ENCODE measurements at places on chromosomes 16 and 17.

DNA sequence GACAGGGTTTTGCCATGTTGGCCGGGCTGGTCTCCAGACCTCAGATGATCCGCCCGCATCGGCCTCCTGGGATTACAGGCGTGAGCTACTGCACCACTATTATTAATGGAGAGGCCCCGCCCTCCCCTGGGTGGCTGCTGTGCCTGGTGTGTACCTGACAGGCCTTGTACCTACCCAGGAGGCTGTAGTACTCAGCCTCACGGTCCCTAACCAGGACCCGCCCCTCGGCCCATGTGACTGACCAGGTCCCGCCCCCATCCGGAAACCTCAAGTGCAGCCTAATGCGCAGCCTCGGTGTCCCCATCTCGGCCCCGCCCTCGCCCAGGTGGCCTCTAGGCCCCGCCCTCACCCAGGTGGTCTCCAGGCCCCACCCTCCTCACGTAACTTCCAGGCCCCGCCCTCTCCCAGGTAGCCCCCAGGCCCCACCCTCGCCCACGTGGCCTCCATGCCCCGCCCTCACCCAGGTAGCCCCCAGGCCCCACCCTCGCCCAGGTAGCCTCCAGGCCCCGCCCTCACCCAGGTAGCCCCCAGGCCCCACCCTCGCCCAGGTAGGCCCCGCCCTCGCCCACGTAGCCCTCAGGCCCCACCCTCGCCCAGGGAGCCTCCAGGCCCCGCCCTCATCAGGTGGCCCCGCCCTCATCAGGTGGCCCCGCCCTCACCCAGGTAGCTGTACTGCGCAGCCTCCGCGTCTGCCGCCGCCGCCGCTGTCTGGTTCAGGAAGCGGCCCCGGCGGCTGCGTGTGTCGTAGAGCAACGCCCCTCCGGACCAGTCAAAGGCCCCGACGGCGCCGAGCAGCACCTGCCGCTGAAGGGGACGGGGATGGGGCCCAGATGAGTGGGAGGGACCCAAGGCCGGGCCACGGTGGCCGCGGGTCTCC lies 31.0 kb downstream of the HASPIN start:
- peak; percentile 93 for DNase-seq
- peak overlapping the region; percentile 69 for H3K4me3 ChIP-seq
- no peak overlapping the region for H3K27ac ChIP-seq
- H3K4me1 ChIP-seq, result peaks cover 4% of the 10 kb centered on the region

- no peak overlapping the region for H3K27ac ChIP-seq
- H3K4me3 ChIP-seq, result no peak overlapping the region
- H3K4me1 ChIP-seq, result no peaks in the 10 kb centered on the region
- DNase-seq, result no peak
- peaks cover 35% of the 10 kb centered on the region for H3K36me3 ChIP-seq
Observed at GRCh38 chr17:82583720-82584234, 64.2 kb downstream of the FOXK2 start.

- no peaks in the 10 kb centered on the region for H3K4me1 ChIP-seq
- H3K27me3 ChIP-seq, result no peaks in the 10 kb centered on the region
- H3K36me3 ChIP-seq, result no peaks in the 10 kb centered on the region
- H3K27ac ChIP-seq, result no peak overlapping the region
- DNase-seq, result no peak
Observed at GRCh38 chr17:67290711-67291291, 45.8 kb upstream of the HELZ start.

- peaks cover 54% of the 10 kb centered on the region for H3K27me3 ChIP-seq
- no peak for DNase-seq
- H3K36me3 ChIP-seq, result no peaks in the 10 kb centered on the region
- H3K4me1 ChIP-seq, result no peaks in the 10 kb centered on the region
Observed at GRCh38 chr17:73982871-73983270, 220.6 kb upstream of the RPL38 start.

GRCh38 chr16:30076276-30076791 lies 540 bp downstream of the PPP4C start:
- H3K4me1 ChIP-seq, result peaks cover 17% of the 10 kb centered on the region
- peaks cover 20% of the 10 kb centered on the region for H3K36me3 ChIP-seq
- no peak for DNase-seq
- no peaks in the 10 kb centered on the region for H3K27me3 ChIP-seq
- H3K27ac ChIP-seq, result peak overlapping the region; percentile 69

GRCh38 chr17:48068491-48068961 lies 20.4 kb downstream of the NFE2L1 start:
- H3K4me1 ChIP-seq, result peaks cover 5% of the 10 kb centered on the region
- H3K36me3 ChIP-seq, result peaks cover 65% of the 10 kb centered on the region
- no peak overlapping the region for H3K4me3 ChIP-seq
- H3K27ac ChIP-seq, result no peak overlapping the region
- H3K27me3 ChIP-seq, result no peaks in the 10 kb centered on the region
- peak; percentile 51 for DNase-seq
